ENCODE measurements at places on chromosomes 11 and 22.

GRCh38 chr11:89347071-89347470 lies 144.1 kb downstream of the NOX4 start:
- no peak for DNase-seq

- DNase-seq: no peak
Measured at GRCh38 chr11:119447664-119448242, 24.8 kb upstream of the THY1 start.

DNA sequence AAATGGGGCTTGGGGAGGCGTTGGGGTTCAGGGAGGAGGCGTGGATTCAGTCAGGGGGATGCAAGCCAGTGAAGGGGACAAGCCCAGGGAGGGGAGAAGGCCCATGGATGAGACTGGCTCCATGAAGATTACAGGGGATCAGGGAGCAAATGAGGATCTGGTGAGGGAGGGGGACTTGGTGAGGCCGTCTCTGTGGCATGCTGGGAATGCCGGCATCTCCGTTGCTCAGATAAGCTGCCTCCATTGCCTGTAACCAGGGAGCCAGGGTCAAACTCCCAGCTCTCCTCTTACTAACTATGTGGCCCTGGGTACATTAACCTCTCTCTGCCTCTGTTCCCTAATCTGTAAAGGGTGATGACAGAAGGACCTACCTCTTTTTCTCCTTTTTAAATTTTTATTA lies 38.7 kb downstream of the TPBGL start:
- DNase-seq: peak; percentile 48

DNA sequence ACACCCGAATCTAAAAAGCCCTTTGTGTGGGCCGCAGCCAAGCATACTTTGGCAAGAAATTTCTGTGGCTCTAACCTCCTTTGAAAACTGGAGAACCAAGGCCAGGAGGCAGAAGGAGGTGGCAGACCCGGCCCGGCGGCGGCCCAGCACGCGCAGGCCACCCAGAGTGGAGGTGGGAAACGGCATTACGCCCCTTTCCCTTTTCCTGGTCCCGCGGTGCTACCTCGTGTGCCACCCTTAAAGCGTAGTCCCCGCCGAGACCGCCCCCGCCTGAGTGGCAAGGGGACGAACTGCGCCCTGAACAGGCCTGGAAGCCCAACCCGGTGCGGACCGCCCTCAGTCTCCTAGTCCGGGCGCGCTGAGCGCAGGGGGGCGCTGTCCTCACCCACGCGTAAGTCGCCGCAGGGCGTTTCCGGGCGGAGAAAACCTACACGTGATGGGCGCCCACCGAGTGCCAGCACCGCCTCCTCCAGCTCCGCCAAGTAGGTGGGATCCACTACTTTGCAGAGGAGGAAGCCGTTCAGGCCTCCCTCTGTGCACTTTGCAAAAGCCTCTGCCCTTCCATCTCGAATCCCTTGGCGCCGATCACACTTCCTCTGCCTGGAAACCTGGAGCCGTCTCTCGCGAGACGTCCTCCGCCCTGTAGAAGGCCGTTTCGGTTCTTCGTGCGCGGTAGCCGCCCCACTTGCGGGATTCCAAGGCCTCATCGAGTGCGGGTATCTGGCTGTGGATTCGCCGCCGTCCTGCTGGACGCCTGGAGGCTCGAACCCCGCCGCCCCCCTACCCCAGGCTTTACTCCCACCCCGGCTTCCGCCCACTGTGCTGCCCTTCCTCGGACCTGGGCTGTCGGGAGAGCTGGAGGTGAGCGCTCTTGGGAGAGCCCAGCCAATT lies at the start of gene ACCS:
ACCS (plus strand) TSS at position 430 of the 891 bp plus-strand sequence. CDS start 1,358 bp downstream, outside the sequence.
- peak; percentile 98 for DNase-seq

GRCh38 chr11:20158597-20159257 lies 1.5 kb downstream of the DBX1 start:
- DNase-seq: no peak

- no peak for DNase-seq
Measured at GRCh38 chr22:27124351-27124966, 467.1 kb downstream of the MIAT start.

DNA sequence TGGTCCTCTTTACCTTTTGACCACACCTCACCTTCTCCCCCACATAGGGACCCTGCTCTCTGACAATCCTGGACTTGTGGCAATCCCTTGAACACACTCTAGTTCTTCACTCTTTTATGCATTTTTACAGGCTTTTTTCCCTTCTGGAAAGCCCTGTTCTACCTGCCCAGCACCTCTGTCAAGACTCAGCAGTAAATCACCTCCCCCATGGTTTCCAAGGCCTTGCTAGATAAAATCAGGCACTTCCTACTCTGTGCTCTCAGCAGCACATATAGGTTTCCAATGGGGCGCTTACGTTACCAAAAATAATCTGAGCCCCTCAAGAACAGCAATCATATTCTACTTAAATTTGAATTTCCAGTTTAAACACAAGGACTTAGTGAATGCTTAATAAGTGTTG lies 53.9 kb downstream of the ETS1 start:
- DNase-seq: no peak

- DNase-seq: no peak
Measured at GRCh38 chr11:45921561-45922424, 663 bp upstream of the LARGE2 start.

- no peak for DNase-seq
Measured at GRCh38 chr11:72436661-72437060, 2.3 kb upstream of the CLPB start.

DNA sequence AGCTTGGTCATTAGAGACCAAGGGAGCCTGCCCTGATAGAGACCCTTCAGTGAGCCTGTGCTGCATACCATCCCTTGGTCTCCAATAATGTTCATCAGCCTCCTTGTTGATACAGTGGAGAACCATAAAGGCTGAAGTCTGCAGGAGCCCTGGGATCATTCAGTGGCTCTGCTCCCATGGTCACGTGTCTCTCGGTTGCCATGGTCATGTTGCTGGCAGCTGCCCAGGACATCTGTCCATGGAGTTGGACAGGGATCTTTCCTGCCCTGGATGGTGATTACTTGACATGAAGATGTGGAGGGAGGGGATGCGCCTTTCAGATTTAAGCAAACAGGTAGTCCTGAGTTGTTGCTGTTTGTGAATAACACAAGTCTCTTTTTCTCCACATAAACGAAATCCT lies 38.2 kb downstream of the CYB5R2 start:
- no peak for DNase-seq

- DNase-seq: no peak
Measured at GRCh38 chr11:100592619-100593260, 94.3 kb upstream of the ARHGAP42 start.

DNA sequence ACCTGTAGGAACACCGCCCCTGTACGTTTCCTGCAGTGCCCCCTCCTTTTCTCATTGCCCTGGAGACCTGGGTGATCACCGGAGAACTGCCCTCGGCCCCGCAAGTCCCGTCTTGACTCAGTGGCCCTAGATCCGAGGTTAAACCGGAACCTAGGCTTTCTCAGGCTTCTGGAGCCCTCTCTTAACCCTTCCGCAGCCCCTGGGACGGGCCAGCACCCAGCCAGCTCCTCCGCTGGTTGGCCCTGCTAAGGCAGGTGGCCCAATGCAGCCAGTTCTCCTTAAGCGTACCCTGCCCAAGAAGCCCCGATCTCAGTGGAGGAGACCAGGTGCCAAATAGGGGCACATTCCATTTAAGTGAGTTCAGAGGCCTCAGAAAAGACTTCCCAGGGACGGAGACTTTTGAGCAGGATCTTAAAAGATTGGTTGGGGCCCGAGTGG lies 776 bp downstream of the NLRX1 start:
- no peak for DNase-seq

GRCh38 chr22:23053051-23053707 lies 17.1 kb upstream of the GNAZ start:
- DNase-seq: peak; percentile 54

GRCh38 chr11:36492724-36493304 lies 17.3 kb downstream of the TRAF6 start:
- DNase-seq: no peak

DNA sequence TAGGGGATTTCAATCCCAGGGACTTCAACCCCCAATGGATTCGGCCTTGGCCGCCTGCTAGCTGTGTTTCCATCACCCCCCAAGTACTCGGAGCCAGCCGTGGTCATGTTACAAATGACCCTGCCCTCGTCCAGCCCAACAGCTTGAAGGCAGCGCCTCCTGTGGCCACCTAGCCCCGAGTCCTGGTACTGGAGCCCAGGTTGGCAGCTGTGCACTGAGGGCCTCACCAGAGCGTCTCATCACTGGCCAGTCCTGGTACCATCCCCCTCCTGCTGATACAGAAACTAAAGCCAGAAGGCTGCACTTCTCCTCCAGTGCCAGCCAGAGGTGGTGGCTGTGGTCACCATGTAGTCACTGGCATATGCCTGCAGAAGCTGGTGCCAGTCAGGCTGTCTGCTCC lies 44.9 kb upstream of the FADD start:
- no peak for DNase-seq

DNA sequence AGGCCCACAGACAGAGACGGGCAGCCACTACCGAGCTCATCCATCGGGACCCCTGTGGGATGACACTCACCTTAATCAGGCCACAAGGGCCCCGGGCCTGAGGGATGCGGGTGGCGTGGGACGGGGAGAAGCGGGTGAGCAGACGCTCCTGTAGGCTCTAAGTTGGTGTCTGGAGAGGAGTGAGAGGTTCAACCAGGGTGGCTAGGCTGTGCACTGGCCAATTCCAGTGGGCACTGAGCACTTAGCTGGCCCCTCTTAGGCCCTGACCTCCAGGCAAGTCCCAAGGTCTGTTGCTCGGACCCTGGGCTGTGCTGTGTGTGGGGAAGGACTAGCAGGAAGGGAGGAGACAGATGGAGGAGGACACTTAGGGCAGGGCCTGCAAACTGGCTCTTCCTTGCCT lies 139.3 kb downstream of the ST3GAL4 start:
- DNase-seq: no peak

DNA sequence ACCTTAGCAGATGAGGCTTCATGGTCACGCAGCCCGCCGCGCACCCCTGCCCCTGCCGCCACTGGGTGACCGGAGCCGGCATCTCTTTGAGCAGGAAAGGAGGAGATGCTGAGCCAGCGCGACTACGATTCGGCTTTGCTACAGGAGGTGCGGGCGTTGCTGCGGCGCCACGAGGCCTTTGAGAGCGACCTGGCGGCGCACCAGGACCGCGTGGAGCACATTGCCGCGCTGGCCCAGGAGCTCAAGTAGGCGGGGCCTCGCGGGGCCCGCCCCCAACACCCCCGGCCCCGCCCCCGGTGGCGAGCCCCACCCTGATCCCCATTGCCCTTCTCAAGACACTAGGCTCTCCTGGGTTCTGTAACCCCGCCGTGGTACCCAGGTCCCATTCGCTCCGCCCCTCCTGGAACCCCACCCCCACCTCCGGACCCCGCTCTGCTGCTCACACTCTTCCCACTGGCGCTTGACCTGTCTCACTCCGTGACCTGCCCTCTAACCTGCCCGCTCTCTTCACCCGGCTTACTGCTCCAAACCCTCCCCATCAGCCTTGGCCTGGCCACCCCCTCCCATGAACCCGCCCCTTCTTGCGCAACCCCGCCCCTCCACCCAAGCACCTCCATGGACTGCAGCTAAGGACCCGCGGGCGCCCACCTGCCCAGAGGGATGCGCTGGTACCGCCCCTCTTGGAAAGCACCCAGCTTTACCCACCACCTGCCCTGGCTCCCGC lies 9.1 kb downstream of the CTSF start:
- no peak for DNase-seq
